Activated CD4-positive, alpha-beta memory T cell treated with anti-CD3 and anti-CD28 coated beads for 36 hours (primary cell): ENCODE measurements at places on chromosomes 12 and 14. TPM values are rescaled to one million over a fixed set of nuclear protein-coding genes. Genes with fewer than 3 reads are reported as not detected.

BEGAIN gene
- 3.3 TPM for total RNA-seq

CCDC38 gene
- 0.24 TPM for total RNA-seq

HOXC13 gene
- total RNA-seq, result not detected

DNA sequence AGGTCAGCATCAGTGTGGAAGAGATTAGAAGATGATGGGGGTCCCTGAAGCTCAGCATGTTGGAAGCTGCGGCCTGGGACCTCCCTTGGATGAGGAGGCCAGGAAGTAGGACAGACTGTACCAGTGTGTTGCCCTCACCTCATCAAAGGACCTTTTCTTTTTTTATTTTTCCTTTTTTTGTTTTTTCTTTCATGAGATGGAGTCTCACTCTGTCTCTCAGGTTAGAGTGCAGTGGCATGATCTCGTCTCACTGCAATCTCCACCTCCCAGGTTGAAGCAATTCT, 16.4 kb upstream of the FAM222A start:
- no peak for DNase-seq

- no peak for DNase-seq
Measured at GRCh38 chr14:35867280-35867629, 41.1 kb downstream of the BRMS1L start.

DNA sequence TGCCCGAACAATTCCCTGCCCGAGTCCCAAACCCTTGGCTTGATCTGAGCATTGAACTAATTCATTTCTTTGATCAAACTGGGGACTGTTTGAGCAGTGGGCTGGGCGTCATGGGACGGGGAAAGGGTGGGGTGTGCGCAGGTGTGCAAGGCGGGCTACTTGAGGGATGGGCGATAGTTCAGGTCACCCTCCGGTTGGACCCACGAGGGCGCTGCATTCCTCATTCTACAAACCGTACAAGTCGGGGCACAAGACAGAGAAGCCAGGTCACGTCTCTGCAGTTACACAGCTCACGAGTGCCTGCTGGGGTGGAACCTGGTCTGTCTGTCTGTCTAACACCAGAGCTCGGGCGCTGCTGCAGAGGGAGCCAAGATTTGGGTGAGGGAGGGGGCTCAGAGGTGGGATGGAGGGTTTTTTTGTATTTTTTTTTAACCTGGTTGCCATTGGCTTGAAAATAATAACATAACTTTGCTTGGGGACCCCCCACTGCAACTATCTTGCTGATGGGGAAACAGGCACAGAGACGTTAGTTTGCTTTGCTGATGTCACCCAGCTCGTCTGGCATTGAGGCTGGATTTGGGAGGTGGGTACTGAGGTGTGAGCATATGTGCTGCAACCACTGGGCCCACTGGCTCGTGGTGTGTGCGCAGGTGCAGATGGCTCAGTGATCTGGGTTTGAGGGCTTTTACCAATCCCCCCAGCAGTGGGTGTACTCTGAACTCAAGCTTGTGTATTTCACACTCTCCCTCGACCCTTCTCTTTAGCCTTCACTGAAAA, 7.6 kb upstream of the RTL1 start:
- no peak for DNase-seq

DNA sequence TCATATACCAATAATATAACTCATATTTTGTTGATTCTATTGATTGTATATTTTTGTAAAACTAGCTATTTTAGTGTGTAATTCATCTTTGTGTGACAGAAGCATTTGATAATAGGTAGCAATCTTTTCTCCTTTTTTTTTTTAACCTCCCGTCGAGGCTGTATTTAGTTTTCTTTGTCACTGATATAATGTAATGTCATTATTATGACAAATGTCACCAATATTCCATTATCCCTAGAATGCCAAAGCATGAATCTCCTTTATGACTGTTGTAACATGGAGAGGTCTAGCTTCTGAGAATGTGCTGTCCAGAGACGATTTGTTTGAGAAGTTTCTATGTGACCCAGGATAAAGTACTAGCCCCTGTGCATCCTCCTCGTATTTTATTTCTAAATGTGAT, 639.0 kb upstream of the ATXN7L3B start:
- no peak for DNase-seq

GRCh38 chr14:64684091-64684490, 20.1 kb upstream of the PLEKHG3 start:
- DNase-seq, result no peak

DNA sequence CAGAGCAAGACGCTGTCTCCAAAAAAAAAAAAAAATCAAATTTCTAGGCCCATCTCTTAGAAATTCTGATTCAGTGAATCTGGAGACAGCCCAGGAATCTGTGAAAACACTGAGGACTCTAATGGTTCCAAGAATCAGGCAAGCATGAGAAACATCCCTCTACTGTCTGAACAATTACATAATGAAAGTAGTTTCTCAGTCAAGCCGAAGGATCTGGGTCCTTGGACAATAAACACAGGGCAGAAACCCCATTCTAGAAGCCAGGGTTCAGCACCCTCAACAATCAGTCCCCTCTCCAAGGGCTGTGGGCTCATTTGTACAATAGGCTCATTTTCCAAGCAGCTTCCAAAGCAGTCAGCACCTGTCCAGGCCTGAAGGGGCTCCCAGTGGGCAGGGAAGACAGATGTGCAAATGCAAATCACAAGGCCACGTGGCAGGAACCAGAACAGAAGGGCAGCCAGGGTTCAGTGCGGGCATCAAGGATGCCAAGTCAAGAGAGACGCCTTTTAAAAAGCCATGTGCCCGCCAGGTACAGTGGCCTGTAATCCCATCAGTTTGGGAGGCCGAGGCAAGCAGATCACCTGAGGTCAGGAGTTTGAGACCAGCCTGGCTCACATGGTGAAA, 96.1 kb downstream of the KSR2 start:
- DNase-seq, result no peak

DNA sequence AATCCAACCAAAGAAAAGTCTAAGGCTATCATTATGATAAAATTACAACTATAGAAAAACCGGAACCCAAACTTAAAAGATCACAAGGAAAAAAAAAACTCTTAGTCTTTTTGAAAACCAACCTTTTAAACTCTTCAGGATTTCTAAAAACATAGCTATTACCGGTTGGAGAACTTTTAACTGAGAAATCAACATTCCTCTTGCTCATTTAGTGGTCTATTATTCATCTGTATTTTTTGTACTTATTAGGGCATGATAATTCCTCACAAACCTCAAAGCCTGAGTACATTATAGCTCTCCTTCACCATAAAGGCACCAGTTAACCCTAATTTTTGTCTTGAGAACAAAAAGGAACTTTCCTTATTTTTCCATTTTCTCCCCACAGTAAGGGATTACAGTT, 10.4 kb downstream of the LUM start:
- no peak for DNase-seq

- no peak for DNase-seq
Measured at GRCh38 chr12:65594409-65594808, 229.9 kb upstream of the HMGA2 start.

- no peak for DNase-seq
Measured at GRCh38 chr12:659090-659683, 4.1 kb downstream of the NINJ2 start.

DNA sequence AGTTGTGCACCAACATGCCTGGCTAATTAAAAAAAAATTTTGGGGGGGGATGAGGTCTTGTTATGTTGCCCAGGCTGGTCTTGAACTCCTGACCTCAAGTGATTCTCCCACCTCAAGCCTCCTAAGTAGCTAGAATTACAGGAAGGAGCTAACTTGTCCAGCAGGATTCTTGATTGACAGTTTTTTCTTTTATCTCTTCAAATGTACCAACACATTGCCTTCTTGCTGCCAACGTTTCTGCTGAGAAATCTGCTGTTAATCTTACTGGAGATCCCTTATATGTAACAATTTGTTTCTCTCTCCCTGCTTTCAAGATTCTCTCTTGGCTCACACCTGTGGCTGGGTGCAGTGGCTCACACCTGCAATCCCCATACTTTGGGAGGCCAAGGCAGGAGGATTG, 22.4 kb upstream of the MARK3 start:
- DNase-seq, result no peak

- no peak for DNase-seq
Measured at GRCh38 chr12:97131220-97131981, 224.3 kb downstream of the NEDD1 start.

DNA sequence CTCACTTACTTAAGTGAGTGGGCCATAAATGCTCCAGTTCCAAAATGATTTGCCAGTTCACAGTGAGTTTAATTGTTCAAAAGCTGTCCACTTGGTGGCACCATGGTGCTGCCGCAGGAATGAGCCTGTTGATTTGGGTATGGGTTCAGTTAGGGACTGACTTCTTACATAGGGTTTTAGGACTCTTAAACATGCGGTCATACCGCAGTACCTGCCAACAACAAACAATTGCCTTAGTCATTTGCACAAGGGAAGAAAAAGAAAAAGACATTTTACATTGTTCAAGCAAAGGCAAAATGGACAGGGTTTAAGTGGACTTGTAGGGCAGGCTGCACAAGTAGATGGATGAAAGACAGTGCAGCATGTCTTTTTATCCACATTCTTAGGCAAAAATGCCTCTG, 80.0 kb upstream of the DBX2 start:
- DNase-seq, result peak; percentile 58

GRCh38 chr12:67988601-67989021, 636 bp upstream of the IFNG-AS1 start:
- no peak for DNase-seq

DNA sequence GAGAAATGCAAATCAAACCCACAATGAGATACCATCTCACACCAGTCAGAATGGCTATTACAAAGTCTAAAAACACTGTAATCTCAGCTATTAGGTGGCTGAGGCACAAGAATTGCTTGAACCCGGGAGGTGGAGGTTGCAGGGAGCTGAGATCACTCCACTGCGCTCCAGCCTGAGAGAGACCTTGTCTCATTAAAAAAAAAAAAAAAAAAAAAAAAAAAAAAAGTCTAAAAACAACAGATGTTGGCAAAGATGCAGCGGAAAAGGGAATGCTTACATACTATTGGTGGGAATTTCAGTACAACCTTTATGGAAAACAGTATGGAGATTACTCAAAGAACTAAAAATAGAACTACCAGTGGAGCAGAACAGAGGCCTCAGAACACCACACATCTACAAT, 19.0 kb upstream of the ATF7 start:
- no peak for DNase-seq
